Activated B cell treated with CpG ODN at 0.5 μM for 24 hours (primary cell): ENCODE measurements at places on chromosomes 11 and 22.
A peak's percentile ranks its signal among the peaks of the same experiment; 100 is the strongest.

GRCh38 chr11:134615041-134615615 is 203.1 kb upstream of the B3GAT1 start:
- no peaks in the 10 kb centered on the region for H3K27me3 ChIP-seq
- DNase-seq = no peak
- H3K36me3 ChIP-seq = no peaks in the 10 kb centered on the region
- no peak overlapping the region for H3K4me3 ChIP-seq

GRCh38 chr11:66360406-66361073 is 11.0 kb downstream of the SLC29A2 start:
- no peaks in the 10 kb centered on the region for H3K4me1 ChIP-seq
- no peaks in the 10 kb centered on the region for H3K36me3 ChIP-seq
- no peak overlapping the region for H3K4me3 ChIP-seq
- H3K27me3 ChIP-seq = no peaks in the 10 kb centered on the region
- no peak overlapping the region for H3K27ac ChIP-seq
- DNase-seq = no peak

- no peaks in the 10 kb centered on the region for H3K27me3 ChIP-seq
- H3K36me3 ChIP-seq = peaks cover 71% of the 10 kb centered on the region
- H3K4me3 ChIP-seq = no peak overlapping the region
- DNase-seq = no peak
- H3K27ac ChIP-seq = no peak overlapping the region
These were observed 71.1 kb downstream of the PRCP start for GRCh38 chr11:82829101-82829500.

- H3K27ac ChIP-seq = no peak overlapping the region
- no peaks in the 10 kb centered on the region for H3K36me3 ChIP-seq
- no peak for DNase-seq
- H3K4me1 ChIP-seq = no peaks in the 10 kb centered on the region
These were observed 37.6 kb downstream of the SHANK2 start for GRCh38 chr11:71214553-71215424.

DNA sequence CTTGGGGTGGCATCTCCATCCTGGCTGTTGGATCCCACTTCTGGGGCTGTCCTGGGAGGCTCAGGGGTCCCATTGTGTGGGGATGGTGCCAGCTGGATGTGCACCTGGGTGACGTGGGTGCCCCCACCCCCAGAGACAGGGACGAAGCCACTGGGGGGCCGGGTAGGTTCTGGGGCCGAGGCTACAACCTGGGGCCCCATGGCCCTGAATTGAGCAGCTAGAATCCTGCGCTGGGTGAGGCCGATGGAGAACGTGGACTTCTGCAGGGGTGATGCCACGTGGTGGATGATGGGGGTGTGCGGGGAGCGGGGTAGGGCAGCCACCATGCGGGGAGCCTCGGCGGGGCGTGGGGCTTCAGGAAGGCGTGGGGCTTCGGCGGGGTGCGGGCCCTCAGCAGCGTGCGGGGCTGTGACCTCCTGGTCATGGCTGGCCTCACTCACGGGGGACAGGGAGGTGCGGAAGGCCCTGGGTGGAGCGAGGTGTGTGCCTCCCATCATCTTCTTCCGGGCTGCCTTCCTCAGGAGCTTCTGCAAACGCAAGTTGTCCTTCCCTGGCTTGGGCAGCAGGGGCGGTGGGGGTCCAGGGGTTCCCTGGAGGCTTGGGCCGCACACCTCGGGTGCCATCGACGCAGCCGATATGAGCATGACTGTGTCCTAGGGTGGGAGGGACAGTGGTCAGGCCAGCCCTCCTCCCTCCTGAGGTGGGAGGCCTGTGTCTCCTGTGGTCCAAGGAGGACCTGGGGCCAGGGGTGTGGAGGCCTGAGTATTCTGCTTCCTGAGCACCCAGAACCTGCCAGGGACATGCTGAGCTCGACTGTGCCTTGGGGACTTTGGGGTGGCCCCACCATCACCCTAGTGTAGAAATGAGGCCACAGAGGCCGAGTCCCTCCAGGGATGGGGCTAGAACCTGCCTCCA is 1.5 kb downstream of the PRR33 start:
- DNase-seq = no peak
- peaks cover 10% of the 10 kb centered on the region for H3K36me3 ChIP-seq
- H3K4me3 ChIP-seq = no peak overlapping the region
- peaks cover 29% of the 10 kb centered on the region for H3K4me1 ChIP-seq
- no peaks in the 10 kb centered on the region for H3K27me3 ChIP-seq
- H3K27ac ChIP-seq = no peak overlapping the region

DNA sequence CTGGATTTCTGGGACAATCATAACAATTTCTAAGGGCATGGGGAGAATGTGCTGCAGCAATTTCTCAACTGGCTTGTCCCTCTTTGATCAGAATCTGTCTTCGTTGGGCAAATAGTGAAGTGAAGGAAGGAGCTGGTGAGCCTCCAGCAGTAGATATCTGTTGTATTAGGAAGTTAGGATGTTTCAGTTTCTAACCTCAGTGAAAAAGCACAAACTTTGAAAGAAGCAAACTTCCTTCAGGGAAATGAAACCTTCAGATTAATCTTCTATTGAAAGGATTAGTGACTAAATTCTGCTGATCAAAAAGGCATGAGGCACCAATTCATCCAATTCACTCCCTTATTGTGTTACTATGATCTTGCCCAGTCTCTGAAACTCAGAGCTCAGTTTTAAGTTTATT is 24.3 kb downstream of the LMO2 start:
- H3K4me3 ChIP-seq = peak overlapping the region; percentile 80
- no peak for DNase-seq
- peaks cover 6% of the 10 kb centered on the region for H3K36me3 ChIP-seq
- H3K27me3 ChIP-seq = no peaks in the 10 kb centered on the region
- H3K4me1 ChIP-seq = peaks cover 36% of the 10 kb centered on the region
- H3K27ac ChIP-seq = peak overlapping the region; percentile 11

DNA sequence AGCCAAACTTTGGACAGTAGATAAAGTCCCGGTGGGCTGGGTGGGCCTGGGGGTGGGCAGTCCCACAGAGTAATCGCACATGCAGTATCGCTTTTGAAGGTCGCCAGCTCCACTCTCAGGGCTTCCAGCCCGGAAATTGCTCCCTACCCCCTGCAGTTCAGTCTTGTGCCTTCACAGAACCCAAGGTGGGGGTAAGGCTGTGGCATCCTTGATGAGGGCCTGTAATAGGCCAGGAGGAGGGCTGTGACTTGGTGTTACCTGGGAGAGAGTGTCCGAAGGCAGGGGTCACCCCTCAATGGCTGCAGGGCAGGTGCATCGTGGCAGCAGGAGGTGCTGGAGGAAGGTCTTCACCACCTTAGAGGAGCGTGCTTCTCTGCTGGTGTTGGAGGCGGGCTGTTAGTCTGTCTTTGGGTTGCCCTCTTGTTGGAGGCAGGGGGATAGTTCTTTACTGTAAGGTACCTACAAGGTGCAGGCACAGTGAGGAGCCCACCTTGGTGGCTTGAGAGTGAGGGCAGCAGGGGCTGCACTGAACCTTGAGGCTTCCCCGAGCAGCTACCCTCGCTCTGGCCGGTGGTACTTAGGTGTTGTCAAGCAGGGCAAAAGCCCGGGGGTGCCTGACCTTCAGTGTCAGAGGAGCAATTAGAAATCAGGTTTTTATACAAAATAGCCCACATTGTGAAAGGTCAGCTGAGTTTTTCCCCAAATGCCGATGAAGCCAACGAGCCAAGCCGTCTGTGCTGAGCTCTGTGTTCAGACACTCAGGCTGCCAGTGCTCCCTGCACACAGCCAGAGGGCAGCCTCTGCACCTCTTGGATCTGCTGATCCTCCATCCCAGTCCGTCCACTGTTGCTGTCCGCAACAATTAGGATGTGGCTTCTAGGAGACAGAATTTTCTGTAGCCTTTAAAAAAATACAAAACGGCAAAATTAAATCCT is 21.9 kb downstream of the SAMM50 start:
- no peaks in the 10 kb centered on the region for H3K4me1 ChIP-seq
- H3K27ac ChIP-seq = no peak overlapping the region
- no peak overlapping the region for H3K4me3 ChIP-seq
- DNase-seq = no peak
- peaks cover 95% of the 10 kb centered on the region for H3K36me3 ChIP-seq
- no peaks in the 10 kb centered on the region for H3K27me3 ChIP-seq

GRCh38 chr11:103228807-103229206 is 119.6 kb downstream of the DYNC2H1 start:
- no peak overlapping the region for H3K4me3 ChIP-seq
- H3K4me1 ChIP-seq = no peaks in the 10 kb centered on the region
- H3K36me3 ChIP-seq = no peaks in the 10 kb centered on the region
- no peak overlapping the region for H3K27ac ChIP-seq

DNA sequence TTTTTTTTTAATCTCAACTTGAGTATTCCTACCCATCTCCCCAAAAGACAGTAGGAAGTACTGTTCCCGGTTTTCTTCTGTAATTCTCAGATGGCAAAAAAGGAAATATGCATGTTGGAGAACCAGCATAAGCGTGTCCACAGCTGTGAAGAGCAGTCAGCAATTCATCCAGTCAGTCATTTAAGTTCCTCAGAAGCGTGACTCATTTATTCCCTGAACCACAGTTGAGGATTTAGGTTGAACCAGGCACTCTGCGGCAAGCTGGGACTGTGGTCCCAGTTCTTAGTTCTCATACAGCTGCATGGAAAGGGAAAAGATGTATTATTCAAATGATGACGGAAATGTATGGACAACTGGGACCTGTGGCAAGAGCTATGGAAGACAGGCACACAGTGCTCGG is 61.0 kb upstream of the MYO18B start:
- no peak overlapping the region for H3K27ac ChIP-seq
- H3K4me3 ChIP-seq = no peak overlapping the region
- H3K36me3 ChIP-seq = peaks cover 68% of the 10 kb centered on the region
- no peak for DNase-seq
- no peaks in the 10 kb centered on the region for H3K27me3 ChIP-seq

- H3K4me1 ChIP-seq = no peaks in the 10 kb centered on the region
- H3K36me3 ChIP-seq = no peaks in the 10 kb centered on the region
- peaks cover 28% of the 10 kb centered on the region for H3K27me3 ChIP-seq
- no peak overlapping the region for H3K27ac ChIP-seq
These were observed 16.0 kb upstream of the BMAL1 start for GRCh38 chr11:13261591-13262061.

- H3K27me3 ChIP-seq = no peaks in the 10 kb centered on the region
- no peak overlapping the region for H3K4me3 ChIP-seq
These were observed 1114.2 kb upstream of the RAG2 start for GRCh38 chr11:37712251-37712650.

- H3K4me3 ChIP-seq = no peak overlapping the region
- no peak for DNase-seq
- no peak overlapping the region for H3K27ac ChIP-seq
- H3K4me1 ChIP-seq = no peaks in the 10 kb centered on the region
- H3K36me3 ChIP-seq = no peaks in the 10 kb centered on the region
- no peaks in the 10 kb centered on the region for H3K27me3 ChIP-seq
These were observed 96.9 kb downstream of the MORC2 start for GRCh38 chr22:30871391-30872284.

DNA sequence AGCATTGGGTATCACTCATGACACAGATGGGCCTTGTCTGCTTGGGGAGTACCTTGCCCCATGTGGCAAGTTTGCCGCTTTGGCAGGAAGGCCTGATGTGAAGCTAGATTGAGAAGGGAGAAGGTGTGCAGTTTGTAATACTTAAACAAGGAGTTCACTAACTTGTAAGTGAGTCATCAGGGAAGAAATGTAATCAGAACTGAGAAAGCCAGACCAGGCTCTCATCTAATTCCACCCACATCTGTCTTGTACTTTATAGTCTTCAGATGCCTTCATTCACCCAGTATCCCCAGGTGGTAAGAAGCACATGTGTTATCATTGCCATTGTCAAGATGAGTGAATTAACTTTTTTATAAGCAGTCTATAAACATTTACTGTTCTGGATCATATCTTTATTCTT is 116.0 kb upstream of the DDI1 start:
- no peak overlapping the region for H3K4me3 ChIP-seq
- no peaks in the 10 kb centered on the region for H3K4me1 ChIP-seq
- no peaks in the 10 kb centered on the region for H3K36me3 ChIP-seq
- H3K27ac ChIP-seq = no peak overlapping the region

DNA sequence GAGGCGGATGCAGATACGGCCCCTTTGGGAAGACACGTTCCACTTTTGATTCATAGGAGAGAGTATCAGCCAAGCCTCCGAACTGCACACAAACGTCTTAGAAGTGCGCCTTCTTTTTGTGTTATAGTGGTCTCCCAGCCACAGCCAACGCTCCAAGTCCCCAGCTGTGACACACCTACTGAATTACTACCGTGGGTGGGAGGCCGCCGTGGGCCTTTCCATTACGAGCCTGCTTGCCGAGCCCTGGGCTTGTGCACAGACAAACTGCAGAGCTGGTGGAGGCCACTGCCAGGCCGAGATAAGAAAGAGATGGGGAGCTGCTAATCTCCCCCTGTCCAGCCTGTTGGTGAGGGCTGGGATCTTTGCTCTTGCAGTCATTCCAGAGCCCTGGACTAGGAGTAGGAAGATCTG is 761 bp downstream of the HMBS start:
- H3K27me3 ChIP-seq = no peaks in the 10 kb centered on the region
- H3K4me1 ChIP-seq = peaks cover 17% of the 10 kb centered on the region
- H3K4me3 ChIP-seq = peak overlapping the region; percentile 95
- DNase-seq = no peak
- H3K36me3 ChIP-seq = peaks cover 25% of the 10 kb centered on the region
- H3K27ac ChIP-seq = peak overlapping the region; percentile 93

GRCh38 chr11:123228496-123229163 is 33.6 kb upstream of the CLMP start:
- no peak overlapping the region for H3K4me3 ChIP-seq
- no peak for DNase-seq
- H3K36me3 ChIP-seq = no peaks in the 10 kb centered on the region

DNA sequence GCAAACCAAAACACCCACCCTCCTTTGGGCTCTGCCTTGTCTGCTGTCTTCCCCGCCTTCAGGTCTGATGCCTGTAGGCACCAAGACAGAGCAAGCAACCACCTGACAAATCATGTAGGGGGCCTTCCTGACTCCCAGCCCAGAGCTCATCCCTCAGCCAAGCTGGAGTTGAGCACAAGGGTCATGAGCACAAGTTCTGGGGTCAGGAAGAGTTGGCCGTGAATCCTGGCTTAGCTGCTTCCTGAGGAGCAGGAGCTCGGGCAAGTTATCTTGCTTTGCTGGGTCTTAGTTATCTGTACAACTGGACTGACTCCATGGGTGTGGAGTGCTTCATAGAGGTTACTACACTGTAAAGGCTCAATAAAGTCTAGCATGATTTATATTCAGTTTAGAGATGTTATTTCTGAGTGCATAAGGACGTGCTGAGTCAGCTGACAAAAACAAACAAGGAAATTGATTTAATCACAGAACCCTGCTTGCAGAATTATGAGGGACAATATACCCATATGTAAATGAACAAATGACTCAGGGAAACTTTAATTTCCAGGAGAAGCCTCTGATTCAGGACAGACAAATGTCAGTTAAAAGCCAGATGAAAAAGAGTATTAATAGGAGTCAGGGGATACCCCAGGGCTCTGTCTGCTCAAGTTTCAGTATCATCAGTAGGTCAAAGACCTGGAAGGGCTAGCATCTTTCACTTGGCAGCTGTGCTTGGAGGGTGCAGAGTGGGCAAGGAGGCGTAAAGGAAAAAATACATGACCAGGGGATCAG is 15.0 kb upstream of the APOA1 start:
- DNase-seq = no peak
- peaks cover 55% of the 10 kb centered on the region for H3K4me1 ChIP-seq
- H3K4me3 ChIP-seq = no peak overlapping the region
- H3K27ac ChIP-seq = no peak overlapping the region
- H3K27me3 ChIP-seq = no peaks in the 10 kb centered on the region
- H3K36me3 ChIP-seq = peaks cover 62% of the 10 kb centered on the region
